ENCODE measurements at places on chromosomes 6 and 20. TPM values are rescaled to one million over a fixed set of nuclear protein-coding genes. Genes with fewer than 3 reads are reported as not detected.

DNA sequence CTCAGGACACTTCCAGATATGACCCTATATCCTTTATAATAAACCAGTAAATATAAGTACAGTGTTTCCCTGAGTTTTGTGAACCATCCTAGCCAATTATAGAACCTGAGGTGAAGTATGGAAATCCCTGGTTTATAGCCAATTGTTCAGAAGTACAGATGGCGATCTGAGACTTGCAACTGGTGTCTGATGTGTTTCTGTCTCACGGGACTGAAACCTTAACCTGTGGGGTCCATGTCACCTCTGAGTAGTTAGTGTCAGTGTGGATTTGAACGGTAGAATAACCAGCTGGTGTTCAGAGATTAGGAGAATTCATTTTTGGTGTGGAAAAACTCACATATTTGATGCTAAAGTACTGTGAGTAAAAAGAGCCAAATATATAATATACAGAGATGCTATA is 606.6 kb downstream of the MAFB start:
- H3K4me3 ChIP-seq = no peak overlapping the region
- DNase-seq = no peak
- no peaks in the 10 kb centered on the region for H3K27me3 ChIP-seq
- no peaks in the 10 kb centered on the region for H3K36me3 ChIP-seq
- no peak overlapping the region for H3K27ac ChIP-seq

- no peak for DNase-seq
- H3K27ac ChIP-seq = no peak overlapping the region
- H3K4me1 ChIP-seq = no peaks in the 10 kb centered on the region
- no peaks in the 10 kb centered on the region for H3K27me3 ChIP-seq
These were observed 8.2 kb downstream of the SLC17A2 start for GRCh38 chr6:25922301-25922700.

- H3K4me1 ChIP-seq = no peaks in the 10 kb centered on the region
- H3K36me3 ChIP-seq = no peaks in the 10 kb centered on the region
- no peak overlapping the region for H3K27ac ChIP-seq
- no peak for DNase-seq
These were observed 3.3 kb downstream of the CST11 start for GRCh38 chr20:23449421-23449820.

DNA sequence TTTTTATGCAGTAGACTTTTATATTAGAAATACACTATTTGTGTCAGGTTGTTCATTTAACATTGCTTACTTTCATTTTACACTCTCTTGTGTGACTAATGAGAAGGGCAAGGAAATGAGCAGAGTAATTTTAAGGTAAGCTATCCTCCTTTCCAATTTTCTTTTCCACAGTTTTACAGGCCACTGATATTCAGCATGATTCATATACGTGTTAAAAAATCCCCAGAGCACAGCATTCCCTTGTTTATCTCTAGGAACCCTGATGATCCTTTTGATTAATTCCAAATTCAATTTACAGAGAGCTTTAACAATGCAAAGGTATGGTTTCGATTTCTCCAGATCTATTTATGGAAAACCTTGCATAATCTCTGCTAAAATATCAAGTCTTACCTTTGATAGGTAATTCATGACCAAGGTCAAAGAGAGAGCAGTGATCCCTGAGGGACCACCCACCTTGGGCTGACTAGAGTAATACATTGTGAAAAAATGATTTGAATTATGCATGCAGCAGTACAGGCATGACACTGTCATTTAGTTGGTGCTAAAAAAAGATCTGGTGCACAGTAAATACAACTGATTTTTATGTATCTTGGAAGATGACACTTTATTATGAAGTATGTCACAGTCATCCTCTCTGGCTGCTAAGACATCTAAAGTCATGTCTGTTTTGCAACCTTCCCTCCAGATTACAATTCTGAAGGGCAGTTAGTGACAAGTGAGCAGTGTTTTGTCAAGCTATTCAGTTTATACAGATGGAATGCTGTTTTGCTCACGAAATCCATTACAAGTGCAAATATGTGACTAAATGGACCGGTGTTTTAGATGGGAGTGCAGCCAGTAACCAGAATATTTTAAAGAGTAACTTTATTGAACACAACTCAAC is 736.6 kb downstream of the EPHA7 start:
- H3K4me1 ChIP-seq = no peaks in the 10 kb centered on the region
- H3K4me3 ChIP-seq = no peak overlapping the region
- no peaks in the 10 kb centered on the region for H3K36me3 ChIP-seq
- no peaks in the 10 kb centered on the region for H3K27me3 ChIP-seq
- DNase-seq = no peak

DNA sequence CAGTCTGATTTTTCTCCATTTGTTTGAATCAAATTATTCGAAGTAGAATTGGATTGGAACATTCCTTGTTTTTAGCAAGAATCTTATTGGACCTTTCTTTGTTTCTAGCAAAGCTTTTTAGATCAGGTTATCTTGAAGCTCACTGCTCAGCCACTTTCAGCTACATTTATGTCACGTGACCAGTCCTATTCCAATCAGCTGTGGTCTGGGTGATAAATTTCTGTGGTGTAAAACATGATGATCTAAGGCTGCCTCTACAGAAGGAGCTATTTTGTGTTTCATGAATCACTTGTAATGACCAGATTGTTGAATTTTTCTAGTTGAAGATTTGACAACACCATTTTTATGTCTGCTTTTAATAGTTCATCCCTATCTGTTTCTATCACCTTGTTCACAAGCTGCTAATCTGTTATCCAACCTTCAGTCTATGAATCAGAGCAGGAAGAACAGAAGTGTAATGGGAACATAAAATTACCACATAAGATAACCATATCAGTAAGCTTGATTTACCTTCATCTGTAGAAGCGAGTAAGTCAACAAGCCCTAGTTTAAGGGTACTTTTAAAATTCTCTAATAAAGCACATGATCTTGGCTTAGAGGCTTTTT is 101.0 kb upstream of the MAP3K7 start:
- H3K27ac ChIP-seq = no peak overlapping the region
- H3K4me1 ChIP-seq = no peaks in the 10 kb centered on the region
- no peak overlapping the region for H3K4me3 ChIP-seq
- no peaks in the 10 kb centered on the region for H3K27me3 ChIP-seq
- no peak for DNase-seq

DNA sequence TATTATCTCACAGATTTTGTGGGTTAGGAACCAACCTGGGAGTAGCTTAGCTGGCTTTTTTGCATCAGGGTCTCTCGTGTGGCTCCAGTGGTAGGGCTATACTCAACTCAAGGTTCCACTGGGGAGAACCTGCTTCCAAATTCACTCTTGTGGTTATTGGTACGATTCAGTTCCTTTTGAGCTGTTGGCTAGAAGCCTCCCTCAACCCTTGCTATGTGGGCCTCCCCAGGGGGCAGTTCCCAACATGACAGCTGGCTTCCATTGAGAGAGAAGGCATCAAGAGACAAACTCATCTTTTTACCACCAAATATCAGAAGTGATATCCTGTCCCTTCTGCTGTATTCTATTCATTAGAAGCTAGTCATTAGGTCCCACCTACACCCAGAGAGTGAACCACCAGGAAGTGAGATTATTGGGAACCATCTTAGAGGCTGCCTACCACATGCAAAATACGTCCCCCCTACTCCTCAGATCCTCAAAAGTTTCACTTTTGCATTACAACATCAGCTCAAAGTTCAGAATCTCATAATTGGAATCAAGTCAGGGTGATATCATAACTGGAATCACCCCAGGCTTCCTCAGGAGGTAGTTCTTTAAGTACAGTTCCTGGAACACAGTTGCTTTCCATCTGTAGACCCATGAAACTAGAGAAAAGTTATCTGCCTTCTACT is 30.9 kb downstream of the MKKS start:
- H3K4me1 ChIP-seq = no peaks in the 10 kb centered on the region
- H3K36me3 ChIP-seq = peaks cover 13% of the 10 kb centered on the region
- H3K4me3 ChIP-seq = no peak overlapping the region
- H3K27me3 ChIP-seq = no peaks in the 10 kb centered on the region

GRCh38 chr6:57313711-57314471 is 3.5 kb upstream of the PRIM2 start:
- no peak overlapping the region for H3K27ac ChIP-seq
- H3K4me1 ChIP-seq = peaks cover 6% of the 10 kb centered on the region
- no peaks in the 10 kb centered on the region for H3K36me3 ChIP-seq
- H3K4me3 ChIP-seq = no peak overlapping the region
- no peaks in the 10 kb centered on the region for H3K27me3 ChIP-seq

DNA sequence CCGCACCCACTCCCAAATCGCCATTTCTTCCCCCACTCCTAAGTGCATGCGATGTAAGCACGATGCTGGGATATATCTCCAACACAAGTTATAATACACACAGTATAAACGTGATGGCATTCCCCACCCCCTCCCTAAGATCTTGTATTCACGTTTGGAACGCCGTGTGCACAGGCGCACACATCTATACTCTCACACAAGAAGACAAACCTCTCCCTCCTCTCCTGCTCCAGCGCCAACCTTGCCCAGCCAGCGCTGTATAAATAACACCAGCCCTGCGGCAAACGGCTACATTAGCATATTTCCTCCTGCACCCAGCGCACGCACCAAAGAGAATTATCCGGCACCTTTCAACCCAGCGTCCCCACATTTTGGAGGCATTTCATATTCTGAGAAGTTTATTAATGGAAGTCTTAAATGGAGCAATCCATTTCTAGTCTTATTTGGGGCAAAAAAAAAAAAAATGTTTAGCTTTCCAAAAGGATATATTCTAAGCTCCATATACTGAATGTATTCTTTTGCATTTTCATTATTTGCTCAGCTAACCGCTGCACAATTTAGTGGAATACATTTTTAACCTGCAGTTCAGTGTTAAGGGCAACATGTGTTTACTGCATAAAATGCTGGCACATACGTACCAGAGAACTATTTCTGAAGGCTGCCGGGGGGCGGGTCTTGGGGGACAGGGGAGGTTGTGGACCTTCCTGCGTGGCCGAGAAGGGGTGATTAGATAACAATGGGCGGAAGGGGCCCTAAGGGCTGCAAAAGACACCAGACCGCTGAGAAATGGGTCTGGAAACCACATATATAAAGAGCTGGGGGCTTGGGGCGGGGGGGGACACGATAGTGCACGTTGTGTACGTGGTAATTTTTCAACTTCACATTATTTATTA is 1.1 kb upstream of the SLC22A23 start:
- no peak overlapping the region for H3K27ac ChIP-seq
- DNase-seq = no peak
- peaks cover 19% of the 10 kb centered on the region for H3K27me3 ChIP-seq
- peak overlapping the region; percentile 55 for H3K4me3 ChIP-seq
- peaks cover 7% of the 10 kb centered on the region for H3K4me1 ChIP-seq

DNA sequence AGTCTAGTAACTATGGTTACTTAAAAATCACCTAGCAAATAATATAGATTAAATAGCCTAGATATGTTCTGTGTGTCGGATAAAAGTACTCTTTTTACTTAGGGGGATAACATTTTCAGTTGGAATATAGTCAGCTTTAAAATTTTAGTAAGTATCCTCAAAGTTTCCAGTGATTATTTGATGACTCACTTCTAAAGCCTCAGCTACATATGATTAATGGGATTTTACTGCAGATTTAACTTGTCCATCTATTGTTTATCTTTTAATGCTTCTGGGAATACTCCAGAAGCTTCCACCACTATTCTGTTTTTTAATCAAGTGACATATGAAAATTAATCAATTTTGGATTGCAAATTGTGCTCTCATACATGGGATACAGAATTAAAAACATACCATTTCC is 8.7 kb upstream of the TENT5A start:
- H3K36me3 ChIP-seq = no peaks in the 10 kb centered on the region
- no peak overlapping the region for H3K27ac ChIP-seq
- H3K4me1 ChIP-seq = peaks cover 6% of the 10 kb centered on the region
- no peaks in the 10 kb centered on the region for H3K27me3 ChIP-seq
- no peak for DNase-seq
- no peak overlapping the region for H3K4me3 ChIP-seq

- H3K27ac ChIP-seq = no peak overlapping the region
- H3K4me3 ChIP-seq = no peak overlapping the region
- no peaks in the 10 kb centered on the region for H3K4me1 ChIP-seq
- no peak for DNase-seq
- H3K36me3 ChIP-seq = no peaks in the 10 kb centered on the region
These were observed 27.6 kb upstream of the LY86 start for GRCh38 chr6:6560909-6561308.

DNA sequence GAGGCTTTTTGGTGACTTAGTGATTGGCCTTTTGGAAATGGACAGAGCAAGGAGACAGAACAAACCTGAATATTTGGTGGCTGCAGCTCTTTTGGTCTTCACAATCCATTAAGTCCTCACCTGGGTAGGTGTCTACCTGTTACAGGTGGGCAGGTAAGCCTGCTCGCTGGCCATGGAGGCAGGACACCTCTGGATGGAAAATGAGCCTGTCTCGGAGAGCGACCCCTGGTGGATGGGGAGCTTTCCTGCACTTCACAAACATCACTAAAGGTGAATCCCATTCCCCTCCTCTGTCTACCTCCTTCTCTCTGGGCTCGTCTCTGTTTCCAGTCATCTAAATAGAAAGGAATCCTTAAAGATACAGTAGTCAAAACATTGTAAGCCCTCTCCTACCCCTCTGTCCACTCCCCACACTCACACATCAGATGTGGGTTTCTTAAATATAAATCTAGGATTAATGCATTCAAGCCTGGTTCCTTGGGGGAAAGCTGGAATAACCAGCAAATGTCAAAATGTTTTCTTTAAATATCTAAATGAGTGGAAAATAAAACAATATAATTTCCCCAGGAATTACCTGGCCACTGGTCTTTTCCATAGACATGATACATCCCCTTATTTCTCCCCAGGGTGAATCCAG is 304.9 kb downstream of the CDH26 start:
- peaks cover 2% of the 10 kb centered on the region for H3K4me1 ChIP-seq
- DNase-seq = no peak
- H3K27me3 ChIP-seq = peaks cover 2% of the 10 kb centered on the region
- H3K27ac ChIP-seq = no peak overlapping the region
- no peaks in the 10 kb centered on the region for H3K36me3 ChIP-seq

DNA sequence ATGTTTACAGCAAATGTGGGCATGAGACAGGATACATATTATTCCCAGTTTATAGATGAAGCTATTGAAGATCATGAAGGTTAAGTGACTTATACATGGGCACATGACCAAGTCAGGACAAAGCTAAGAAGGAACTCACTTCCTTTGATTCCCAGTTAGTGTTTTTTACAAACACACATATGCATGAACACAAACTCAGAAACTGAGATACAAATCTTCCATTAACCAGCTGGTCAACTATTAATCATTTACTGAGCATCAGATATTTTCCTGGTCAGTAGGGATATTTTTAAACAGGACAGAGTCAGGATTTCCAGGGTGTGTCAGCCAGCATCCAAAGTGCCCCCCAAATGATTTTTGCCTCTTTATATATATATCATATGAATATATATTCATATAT is 222.2 kb downstream of the OGFRL1 start:
- DNase-seq = no peak
- no peak overlapping the region for H3K4me3 ChIP-seq
- no peaks in the 10 kb centered on the region for H3K36me3 ChIP-seq

- H3K36me3 ChIP-seq = no peaks in the 10 kb centered on the region
- no peaks in the 10 kb centered on the region for H3K27me3 ChIP-seq
- H3K4me1 ChIP-seq = no peaks in the 10 kb centered on the region
These were observed 26.3 kb upstream of the ETV7 start for GRCh38 chr6:36413489-36414480.

The IL17F gene
- polyA plus RNA-seq = 0.55 TPM

The PGC gene
- polyA plus RNA-seq = 0.16 TPM

The C6orf58 gene
- 0.12 TPM for polyA plus RNA-seq

All from large intestine (tissue), 12 donors.